Germinal center (tissue), 1 donor: ENCODE measurements at places on chromosomes 5 and 9.

GRCh38 chr9:124210697-124211096, 47.1 kb upstream of the NEK6 start:
- peak; percentile 50 for DNase-seq

- DNase-seq = no peak
Observed at GRCh38 chr5:96014395-96014794, 52.7 kb upstream of the ELL2 start.

- peak; percentile 12 for DNase-seq
Observed at GRCh38 chr5:37005946-37006540, 129.5 kb downstream of the NIPBL start.

DNA sequence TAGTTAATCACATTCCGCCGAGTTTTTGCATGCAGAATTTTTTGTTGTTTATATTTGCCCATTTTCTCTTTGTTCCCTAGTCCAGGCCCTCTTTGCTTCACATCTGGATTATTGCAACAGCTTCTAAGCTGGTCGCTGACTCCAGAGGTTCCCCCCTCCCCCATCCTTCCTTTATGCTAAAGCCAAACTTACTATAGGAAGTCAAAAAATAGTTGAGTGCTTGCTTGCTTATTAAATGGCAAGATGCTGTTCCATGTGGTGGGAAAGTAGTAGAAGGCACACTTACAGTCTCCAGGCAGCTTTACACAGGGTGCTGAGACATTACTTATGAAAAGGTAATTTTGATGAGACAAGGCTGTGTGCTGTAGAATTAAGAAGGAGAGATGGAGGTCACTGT, 1.3 kb downstream of the ZBTB34 start:
- DNase-seq = no peak

- DNase-seq = no peak
Observed at GRCh38 chr9:82722051-82722450, 340.9 kb downstream of the RASEF start.

DNA sequence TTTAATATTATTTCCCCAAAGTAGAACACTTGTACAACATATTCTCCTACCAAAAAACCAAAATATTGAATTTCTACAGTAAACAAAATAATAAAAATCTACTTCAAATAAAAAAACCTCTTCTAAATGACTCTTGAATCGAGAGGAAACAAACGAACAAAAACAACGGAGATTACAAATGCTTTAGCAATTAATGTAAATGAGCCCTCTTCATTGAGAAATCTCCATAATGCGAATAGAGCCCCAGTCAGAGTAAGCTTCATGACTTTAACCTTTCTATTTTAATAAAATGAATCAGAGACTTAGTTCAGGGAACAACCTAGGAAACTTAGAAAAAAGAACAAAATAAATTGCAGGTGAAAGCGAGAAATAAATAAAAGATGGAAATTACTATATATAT, 129.3 kb upstream of the SEMA6A start:
- DNase-seq = no peak

GRCh38 chr5:17249029-17249634, 31.7 kb downstream of the BASP1 start:
- DNase-seq = no peak

DNA sequence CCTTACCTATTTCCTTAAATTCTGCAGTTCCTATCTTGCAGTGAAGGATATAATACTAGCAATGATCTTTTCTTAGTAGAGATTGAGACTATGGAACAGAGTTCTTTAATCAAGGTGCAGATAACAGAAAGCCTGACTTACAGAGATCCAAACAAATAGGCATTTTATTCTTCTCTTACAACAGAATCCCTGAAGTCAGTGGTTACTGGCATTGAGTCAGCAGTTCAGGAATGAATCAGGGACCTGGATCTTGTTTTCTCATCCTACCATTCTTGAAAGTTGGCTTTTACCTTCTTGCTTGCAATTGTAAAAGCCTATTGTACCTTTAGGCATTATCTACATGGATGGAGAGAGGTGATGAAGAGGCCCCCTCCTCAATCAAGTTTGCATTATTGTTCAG, 47.5 kb upstream of the TLE4 start:
- DNase-seq = no peak

- peak; percentile 55 for DNase-seq
Observed at GRCh38 chr9:77011973-77012821, 7.3 kb upstream of the FOXB2 start.

DNA sequence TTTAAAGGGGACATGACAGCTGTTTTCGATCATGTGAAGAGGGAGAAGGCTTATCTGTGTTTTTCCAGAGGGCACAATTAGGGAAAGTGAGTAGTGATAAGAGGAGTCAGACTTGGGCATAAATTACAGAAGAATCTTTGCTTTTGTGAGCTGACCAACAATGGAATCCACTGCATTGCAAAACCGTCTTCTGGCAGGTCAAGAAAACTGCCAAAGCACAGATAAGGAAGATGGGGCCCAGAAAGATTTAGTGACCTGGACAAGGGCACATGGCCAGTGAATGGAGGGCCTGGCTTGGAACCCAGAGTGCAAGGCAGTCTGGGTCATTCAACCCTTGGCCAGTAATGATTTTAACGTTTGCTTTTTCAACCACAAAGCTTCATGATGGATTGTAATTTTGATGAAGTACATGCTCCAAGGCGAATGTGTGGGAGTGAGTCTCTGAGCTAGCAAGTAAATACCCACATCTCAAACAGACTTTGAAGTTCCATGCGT, 153.2 kb upstream of the MAST4 start:
- DNase-seq = no peak

DNA sequence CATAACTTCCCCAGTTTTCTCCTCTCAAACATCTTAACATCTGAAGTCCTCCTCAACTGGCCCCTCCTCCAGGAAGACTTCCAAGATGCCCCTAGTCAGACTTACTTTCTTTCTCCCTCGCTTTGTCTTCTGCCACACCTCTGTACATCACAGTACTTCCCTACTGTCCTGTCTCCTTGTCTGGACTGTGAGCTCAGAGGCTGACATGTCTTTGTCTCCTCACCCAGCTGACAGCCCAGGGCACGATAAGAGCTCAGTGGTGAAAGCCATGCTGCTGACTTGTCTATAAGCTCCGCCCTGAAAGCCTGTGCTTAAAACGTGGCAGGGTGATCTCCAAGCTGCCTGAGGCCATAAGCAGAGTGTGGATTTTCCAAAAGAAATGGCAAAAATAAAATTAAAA, 33.0 kb upstream of the SLC25A51 start:
- DNase-seq = no peak

DNA sequence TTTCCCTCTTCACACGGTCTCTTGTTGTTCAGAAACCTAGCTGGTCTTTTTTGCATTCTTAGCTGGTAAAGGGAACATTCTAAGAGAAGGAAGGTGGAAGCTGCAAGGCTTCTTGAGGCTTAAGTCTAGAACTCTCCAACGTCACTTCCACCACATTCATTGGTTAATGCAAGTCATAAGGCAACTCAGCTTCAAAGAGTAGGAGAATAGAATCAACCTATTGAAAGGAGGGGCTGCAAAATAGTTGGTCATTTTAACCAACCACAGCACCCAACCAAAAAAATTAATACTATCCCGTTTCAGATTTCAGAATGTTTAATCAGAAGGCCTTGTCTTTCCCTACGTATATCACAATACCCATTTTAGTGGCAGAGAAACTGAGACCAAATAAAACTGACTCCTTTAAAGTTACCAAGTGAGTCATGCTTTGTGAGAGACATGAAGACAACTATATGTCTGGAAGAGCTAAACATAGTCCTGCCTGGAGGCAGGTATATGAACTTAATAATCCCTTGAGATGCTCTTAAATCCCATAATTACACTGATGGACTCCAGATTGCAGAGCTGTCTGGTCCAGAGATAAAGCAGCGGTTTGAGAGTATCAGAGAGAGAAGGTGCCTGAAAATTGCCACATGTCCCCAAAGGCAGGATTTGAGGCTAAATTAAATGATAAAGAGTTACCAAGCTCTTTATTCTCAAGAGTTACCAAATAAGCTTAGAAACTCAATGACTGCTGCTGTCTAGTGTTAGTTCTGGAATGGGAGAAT, 14.4 kb downstream of the DOCK8 start:
- DNase-seq = no peak

DNA sequence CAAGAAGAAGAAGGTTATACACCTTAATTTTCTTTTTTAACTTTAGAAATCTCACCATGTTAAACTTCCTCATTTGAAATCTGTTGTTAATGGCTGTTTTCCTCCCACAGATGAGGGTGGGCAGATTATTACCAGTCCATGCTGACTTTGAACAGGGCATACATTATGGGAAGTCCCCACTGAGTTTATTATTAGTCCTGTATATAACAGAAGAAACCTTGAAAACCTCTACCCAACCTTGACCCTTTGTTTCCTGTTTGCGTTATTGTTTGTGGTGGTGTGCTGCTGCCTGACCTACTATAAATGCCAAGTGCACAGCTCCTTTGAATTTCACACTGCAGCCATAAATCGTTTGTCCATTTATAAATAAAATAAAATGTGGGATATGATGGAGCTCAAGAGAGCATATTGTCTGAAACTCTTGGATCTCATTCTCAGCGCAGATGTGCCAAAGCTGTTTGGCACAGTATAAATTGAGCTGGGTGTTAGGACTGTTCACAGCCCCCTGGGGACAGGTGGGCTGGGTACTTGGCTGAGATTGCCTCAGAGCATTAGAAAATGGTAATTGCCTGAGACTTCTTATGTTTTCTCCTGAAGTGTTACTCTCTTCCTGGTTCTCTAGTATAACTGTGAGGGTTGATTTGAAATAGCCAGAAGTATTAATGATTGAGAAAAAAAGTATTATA, 139.6 kb downstream of the SPATA31D1 start:
- DNase-seq = peak; percentile 60

DNA sequence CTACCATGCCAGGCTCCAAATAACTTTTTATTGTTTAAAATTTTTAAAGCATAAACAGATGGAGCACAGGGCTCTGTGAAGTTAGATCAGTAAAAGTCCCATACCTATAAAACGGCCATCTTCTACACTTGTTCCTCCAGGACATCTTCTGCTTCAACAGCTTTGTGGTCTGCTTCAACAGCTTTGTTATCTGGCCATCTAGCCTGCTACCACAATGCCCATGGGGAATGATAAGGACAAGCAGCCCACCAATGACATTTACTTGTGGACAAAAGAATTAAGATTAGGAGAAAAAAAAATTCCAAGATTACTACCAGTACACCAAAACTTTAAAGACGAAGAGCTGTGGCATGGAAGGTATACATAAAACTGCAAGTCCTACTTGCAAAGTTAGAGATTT, 2.2 kb upstream of the VPS13A start:
- no peak for DNase-seq

- no peak for DNase-seq
Observed at GRCh38 chr9:90441814-90442213, 200.8 kb downstream of the DIRAS2 start.

- DNase-seq = peak; percentile 70
Observed at GRCh38 chr9:111525056-111525977, at the start of gene ZNF483. Gene ZNF483, plus strand, starts transcription at chr9:111525179. Its CDS starts 2,217 bp downstream, at chr9:111527396.

DNA sequence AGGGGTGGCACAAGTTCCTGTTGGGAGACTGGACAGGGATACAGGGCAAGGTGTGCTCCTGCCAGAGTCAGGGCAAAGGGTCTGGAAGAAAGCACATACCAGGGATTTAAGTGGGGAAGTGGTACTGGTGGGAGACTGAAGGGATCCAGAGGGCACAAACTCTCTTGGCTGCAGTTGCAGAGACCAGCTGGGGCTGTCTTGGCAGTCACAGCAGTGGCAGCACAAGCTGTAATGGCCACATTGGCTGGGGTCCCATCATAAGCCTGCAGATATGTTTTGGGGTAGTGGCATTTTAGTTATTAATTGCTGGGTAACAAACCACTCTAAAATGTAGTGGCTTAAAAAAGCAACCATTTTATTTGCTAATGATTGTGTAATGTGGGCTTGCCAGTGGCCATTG, 492.2 kb downstream of the ENC1 start:
- DNase-seq = no peak

DNA sequence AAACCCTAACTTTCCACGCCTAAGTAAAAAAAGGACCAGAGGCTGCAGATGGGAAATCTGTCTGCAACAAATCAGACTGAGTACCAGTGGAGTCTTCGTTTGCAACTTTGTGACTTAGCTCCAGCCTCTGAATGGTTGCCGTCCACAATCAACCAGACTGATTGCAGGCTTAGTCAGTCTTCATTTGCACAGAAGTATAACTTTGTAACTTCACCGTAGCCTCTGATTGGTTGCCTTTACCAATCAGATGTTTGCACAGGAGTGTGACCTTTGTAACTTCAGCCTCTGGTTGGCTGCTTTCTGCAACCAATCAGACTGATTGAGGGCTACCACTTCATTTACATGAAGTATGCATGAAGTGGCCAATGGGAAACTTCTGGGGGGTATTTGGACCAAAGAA, 53.7 kb downstream of the TGFBR1 start:
- no peak for DNase-seq

DNA sequence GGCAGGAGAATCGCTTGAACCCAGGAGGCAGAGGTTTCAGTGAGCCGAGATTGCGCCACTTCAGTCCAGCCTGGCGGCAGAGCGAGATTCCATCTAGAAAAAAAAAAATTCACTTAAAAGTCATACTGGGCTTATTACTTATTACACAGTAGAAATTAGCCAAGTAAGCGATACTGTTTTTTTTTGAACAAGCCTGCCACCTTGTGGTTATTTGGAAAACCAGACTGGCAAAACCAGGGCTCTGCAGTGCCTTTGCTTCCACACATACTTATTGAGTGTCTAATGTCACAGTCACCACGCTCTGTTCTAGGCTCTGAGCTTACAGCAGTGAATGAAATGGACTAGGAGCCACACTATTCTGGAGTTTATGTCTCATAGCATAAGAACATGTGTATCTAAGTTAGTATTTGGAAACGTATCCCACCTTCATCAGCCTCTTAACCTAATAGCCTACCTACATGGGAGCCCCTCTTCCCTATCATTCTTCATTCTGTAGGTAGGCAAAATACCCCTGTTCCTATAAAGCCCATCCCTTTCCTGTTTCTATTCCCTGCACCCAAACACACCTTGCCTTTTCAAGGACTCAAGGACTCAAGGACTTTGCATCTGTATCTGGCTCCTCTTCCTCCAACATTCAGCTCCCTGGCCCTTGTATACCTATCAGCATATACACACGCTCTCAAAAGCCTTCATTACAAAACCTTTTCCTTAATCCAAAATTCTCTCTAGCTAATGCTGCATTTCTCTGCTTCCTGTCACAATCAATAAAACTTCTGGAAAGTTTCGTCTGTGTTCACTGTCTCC, 13.9 kb upstream of the BASP1 start:
- DNase-seq = peak; percentile 76
